ENCODE measurements at places on chromosomes 11 and 22.
A peak's percentile ranks its signal among the peaks of the same experiment; 100 is the strongest.

DNA sequence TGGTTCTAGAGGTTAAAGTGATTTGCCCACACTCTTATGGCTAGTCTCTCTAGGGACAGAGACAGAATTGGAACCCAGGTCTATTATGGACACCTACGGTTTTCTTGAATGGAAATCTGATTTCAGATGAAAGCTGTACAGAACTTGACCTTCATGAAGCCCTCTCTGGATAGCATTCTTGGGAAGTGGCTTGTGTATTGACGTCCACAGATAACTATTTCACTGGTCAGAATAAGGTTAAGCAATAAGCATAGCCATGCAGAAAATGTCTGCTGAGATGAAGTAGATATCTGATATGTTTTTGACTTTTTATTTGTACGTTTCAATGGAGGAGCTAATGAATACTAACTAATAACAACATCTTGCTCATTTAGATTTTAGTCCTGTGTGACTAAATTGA, 1.1 kb downstream of the TLCD5 start:
- DNase-seq: no peak

- no peak for DNase-seq
Measured at GRCh38 chr11:61007956-61008896, 36.7 kb downstream of the CD6 start.

DNA sequence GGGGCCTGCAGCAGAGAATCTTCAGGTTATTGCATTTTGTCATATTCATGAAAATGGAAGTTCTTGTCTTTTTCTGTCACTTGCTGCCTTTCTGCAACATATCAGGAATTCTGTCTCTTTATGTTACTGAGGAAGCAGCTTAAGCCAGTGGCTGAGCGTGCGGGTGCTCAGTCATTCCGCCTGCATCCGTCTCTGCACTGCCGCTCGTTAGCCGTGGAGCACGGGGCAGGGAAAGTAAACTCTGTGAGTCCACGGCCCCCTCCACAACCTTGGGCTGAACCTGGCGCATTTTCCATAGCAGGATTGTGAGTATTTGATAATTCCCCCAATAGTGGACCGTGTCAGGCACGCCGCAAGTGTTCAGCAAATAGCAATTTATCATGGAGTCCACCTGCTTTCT, 1007.7 kb downstream of the BRD1 start:
- no peak for DNase-seq

GRCh38 chr22:42258126-42258525, 12.3 kb downstream of the TCF20 start:
- DNase-seq: no peak

GRCh38 chr22:29848111-29848510, 10.0 kb upstream of the ASCC2 start:
- DNase-seq: no peak

GRCh38 chr11:131626788-131627187, 256.4 kb downstream of the NTM start:
- no peak for DNase-seq

GRCh38 chr11:72222907-72223614, 1.5 kb upstream of the INPPL1 start:
- DNase-seq: peak; percentile 94

- DNase-seq: peak; percentile 59
Measured at GRCh38 chr11:78420255-78420764, 2.7 kb upstream of the GAB2 start.

GRCh38 chr11:104713401-104713800, 184.9 kb downstream of the CASP12 start:
- no peak for DNase-seq

GRCh38 chr22:45743687-45744086, 72.1 kb downstream of the ATXN10 start:
- DNase-seq: no peak

- DNase-seq: no peak
Measured at GRCh38 chr11:25860677-25861450, 471.1 kb upstream of the ANO3 start.

DNA sequence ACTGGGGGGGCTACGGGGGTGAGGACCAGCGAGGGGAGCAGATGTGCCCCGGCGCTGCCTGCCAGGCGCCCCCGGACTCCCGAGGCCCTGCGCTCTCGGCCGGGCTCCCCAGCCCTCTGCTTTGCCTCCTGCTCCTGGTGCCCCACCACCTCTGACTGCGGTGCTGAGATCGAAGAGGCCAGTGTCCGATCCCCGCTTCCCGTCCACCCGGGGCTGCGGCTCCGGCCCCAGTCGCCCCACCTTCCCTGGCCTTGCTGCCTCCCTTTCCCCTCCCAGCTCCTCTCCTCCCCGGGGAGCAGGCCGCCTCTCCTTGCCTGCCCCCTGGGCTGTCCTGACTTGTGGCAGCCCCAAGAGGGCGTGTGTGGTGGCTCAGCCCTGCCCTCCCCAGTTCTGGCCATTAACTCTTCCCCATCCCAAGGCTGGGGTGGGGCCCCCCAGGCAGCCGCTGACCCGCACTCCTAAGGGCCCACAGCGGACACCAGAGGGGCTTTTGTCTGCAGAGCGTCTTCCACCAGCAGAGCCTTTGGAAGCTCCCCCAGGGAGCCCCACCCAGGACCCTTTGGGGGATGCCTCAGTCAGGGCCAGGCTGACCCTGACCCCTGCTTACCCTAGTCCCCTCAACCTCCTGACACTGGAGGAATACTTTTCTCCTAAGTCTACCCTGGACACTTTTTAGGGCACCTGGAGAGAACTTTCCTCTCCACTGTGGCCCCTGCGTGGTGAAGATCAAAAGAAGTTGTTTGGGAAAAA, 16.6 kb downstream of the RTN4RL2 start:
- DNase-seq: peak; percentile 30

GRCh38 chr11:119683783-119684182, 45.2 kb downstream of the NECTIN1 start:
- no peak for DNase-seq

DNA sequence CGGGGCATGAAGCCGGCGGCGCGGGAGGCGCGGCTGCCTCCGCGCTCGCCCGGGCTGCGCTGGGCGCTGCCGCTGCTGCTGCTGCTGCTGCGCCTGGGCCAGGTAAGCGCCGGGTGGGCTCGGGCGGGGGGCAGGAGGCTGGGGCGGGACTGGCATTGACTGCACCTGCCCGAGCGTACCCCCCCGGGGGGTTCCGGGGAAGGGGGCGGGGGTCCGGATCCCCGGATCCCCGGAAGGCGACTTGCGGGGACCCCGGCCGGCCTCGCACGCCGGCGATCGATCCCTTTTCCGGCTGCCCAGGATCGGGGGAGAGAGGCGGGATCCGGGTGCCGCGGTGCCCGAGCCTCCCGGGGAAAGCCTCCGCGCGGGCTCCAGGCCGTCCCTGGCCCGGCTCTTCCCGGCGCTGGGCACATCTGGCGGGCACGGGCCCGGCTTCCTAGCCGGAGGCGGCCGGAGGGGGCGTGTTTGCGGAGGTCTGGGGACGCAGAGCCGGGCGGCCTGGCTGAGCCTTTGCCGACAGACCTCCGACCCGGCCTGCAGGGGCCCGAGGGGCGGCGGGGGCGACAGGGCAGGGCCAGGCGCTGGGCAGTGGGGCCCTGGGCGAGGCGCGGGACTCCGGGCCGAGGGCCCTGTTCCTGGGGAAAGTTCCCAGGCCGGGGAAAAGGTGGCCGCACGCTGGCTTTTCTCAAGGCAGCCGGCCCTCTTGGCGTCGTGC, 705 bp downstream of the PTPRJ start:
- no peak for DNase-seq

- no peak for DNase-seq
Measured at GRCh38 chr11:68313574-68314202, 1.3 kb downstream of the LRP5 start.

- DNase-seq: no peak
Measured at GRCh38 chr11:68966894-68967780, 13.6 kb downstream of the MRGPRD start.

DNA sequence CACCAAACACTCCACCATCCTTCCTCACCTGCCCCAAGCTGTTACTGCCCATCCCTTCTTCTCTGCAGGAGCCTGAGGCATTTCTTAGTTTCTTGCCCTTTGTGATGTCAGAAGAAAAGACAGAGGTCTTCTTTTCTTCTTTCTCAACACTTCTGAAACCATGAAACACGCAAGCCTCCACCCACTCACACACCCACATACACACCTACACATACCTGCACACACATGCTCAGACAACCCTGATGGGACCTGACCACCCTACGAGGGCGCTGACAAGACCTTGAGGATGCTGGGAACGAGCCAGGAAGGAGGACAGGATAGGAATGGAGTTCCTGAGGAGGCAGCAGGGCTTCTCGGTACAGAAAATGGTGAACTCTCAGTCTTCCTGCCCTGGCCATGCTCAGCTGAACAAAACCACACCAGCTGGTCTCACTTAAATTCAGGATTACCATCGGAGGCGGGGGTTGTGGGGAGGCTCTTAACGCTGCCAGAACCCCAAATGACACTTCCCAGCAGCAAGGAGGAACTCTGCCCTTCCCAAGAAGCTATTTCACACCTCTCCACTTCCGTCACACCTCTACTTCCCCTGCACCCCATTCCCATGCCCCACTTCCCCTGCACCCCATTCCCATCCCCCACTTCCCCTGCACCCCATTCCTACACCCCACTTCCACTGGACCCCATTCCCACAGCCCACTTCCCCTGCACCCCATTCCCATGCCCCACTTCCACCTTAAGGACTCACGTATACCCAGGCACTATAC, 41.0 kb downstream of the CSF2RB start:
- DNase-seq: no peak

DNA sequence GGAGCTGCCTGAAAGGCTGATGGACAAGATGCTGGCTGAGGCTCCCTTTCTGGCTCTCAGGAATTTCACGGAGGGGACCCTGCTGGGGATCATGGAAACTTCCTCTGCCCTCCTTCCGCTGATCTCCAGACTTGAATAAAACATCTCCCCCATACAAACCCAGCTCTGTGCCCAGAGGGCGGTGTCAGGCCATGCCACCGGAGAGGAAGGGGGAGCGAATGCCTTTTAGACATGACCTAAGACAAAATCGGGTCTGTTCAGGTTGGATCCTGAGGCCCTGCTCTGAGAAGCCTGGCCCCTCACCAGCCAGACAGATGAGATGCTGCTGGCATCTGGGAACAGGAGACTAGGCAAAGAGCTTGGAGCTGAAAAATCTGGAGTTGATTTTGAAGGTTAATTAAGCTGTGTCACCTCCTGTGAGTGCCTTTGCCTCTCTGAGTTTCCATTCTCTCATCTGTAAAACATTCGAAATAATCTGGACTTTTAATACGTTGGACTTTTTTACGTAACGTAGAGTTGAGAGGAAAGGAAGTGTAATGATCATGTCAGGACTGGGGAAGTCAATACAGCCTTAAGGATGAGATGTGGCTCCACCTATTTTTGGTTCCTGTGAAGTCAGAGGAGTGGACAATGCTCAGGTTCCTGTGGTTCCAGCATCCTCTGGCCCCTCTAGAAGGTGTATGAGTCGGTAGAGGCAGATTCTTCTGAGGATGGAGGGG, 163.6 kb downstream of the ST3GAL4 start:
- DNase-seq: no peak

DNA sequence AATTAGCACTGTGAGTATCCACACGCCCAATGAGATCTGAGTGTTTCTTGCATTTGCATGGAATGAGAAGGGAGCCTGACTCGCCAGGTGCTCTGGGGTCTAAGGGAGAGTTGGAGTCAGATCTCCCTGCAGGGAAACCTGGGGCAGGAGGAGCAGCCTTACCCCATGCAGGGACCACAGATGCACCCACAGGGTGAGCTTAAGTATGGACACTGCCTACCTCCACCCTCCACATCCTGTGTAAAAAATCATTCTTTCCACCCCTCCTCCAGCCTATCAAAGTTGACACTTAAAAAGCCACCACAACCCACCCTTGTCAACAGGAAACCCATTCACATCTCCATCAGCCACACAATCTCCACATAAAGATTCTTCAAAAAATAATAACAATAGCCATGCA, 67.0 kb upstream of the IGLL5 start:
- peak; percentile 69 for DNase-seq

- DNase-seq: no peak
Measured at GRCh38 chr11:12454782-12455181, 77.4 kb downstream of the PARVA start.

DNA sequence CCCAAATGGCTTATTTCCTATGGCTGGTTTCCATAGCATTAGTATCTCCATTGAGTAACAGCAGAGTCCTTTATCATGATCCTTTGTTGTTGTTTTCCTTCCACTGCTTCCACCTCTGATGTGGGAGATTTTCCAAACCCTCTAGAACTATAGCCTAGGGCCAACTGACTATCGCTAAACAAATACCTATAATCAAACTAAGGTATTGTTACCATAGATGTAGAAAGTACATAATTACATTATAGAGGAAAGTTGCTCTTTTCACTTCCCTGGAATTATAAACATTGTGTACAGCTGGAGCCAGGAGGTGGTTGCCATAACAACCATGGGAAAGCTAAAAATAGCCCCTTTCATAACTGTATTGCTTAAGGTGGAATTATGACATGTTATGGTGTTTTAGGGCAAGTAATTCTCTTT, 47.0 kb upstream of the ALKBH3 start:
- DNase-seq: no peak

DNA sequence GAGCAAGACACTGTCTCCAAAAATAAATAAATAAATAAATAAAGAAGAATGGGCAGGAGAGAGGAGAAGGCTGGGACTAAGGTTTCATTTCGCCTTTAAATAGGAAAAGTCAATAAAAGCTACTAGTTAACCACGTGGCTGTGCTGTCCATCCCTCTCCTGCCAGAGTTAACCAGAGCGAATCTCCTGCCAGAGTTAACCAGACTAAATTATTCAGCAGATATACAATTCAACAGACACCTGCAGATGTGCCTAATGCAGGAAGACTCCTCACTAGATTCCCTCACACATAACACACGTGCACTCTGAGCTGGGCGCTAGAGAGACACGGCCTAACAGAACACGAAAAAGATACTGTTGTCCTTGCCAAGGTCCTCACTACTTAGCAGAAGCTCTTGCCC, 156.1 kb downstream of the IGLL1 start:
- DNase-seq: no peak

DNA sequence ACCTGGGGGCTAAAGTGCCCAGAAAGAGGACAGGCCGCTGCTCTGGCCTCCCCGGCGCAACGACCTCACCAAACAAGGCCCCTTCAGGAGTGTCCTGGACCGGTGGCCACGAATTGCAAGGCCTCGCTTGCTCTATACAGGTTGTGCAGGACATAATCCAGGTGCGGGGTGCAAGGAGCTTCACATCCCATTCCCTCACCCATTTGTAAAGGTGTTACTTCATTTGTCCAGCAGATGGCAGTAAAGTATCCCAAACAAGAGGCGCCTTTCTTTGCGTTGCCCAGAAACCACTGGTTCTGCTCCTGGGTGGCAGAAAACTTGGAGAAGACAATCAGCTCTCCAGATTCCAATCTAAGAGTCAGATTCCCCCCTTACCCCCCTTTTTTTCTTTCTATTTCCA, 35.9 kb upstream of the PRDM11 start:
- DNase-seq: peak; percentile 81

GRCh38 chr11:77883775-77884174, 62.8 kb downstream of the AAMDC start:
- no peak for DNase-seq

DNA sequence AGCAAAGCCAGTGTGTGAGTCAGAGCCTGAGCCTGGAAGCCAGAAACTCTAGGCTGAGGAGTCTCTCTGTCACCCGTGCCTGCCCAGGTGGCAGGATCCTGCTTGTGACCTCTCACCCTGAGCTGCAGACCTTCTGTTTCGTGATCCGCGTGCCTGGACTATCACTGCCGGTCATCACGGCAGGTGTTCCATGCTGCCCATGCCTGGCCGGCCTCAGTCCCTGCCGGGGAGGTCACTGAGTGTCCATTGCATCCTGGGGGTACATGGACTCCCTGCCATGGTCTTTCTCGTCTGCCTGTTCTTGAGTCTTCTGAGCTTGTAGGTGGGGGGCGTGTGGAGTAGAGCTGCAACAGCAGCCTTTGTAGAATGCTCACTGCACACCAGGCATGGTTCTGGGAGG, 1032.4 kb downstream of the TBC1D22A start:
- no peak for DNase-seq
